ENCODE measurements at places on chromosomes 2 and 18.

GRCh38 chr2:101781326-101781725, 83.8 kb downstream of the MAP4K4 start:
- DNase-seq = no peak

DNA sequence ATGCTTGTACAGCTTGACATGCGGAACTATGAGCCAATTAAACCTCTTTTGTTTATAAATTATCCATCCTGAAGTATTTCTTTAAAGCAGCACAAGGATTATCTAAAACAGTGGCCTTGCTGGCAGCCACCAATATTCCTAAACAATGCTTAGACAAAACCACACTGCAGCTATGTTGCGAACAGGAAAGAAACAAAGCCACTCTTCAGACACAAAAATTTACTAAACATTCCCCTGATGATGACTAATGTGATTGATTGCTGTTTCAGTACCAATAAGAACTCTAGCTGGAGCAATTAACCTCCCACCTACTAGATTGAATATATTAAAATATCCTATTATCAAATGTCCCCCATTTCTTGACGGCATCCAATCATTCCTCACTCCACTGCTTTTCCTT, 325.8 kb upstream of the REG3G start:
- no peak for DNase-seq

- no peak for DNase-seq
These were observed 318.5 kb upstream of the CWC22 start for GRCh38 chr2:180325416-180326120.

DNA sequence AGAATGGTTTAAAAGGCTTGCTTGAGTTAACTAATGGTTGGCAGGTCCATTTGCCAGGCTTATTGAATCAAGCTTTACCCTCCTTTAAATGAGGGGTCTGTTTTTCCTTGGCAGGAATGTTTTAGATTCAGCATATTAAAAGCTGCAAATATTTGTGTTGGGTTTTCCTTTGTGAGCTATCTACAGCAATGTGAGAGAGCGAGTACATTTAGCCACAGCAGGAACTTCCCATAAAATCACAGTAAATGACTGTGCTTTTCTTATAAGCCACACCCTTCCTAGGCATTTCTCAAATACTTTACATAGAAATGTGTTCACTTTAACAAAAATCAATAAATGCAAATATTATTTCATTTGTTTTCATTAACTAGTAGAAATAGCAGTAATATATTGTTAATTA, 23.9 kb downstream of the CALCRL start:
- no peak for DNase-seq

DNA sequence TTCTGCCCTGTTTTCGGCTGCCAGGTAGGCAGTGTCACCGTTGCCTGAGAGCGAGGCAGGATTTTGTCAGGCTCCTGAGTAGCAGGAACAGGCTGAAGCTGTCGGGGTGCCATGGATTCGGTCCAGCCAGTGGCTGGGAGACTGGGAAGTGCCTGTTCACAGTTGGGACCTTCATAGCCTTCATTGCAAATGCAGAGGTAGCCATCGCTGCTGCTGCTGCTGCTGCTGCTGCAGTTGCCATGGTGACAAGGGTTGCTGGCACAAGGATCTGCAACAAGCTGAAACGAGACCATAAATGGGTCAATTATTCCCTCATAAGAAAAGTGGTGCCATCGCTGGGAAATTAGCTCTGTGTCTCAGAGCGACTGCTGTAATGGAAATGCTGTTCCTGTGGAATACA, 122.7 kb downstream of the DNER start:
- DNase-seq = no peak

Measured in 8988T (cell line).